ENCODE measurements at places on chromosomes 1 and 21.
A peak's percentile ranks its signal among the peaks of the same experiment; 100 is the strongest.

- no peak for DNase-seq
Measured at GRCh38 chr1:17027403-17027802, 15.7 kb upstream of the ATP13A2 start.

- no peak for DNase-seq
Measured at GRCh38 chr1:27004471-27005165, 8.0 kb downstream of the TENT5B start.

- DNase-seq: no peak
Measured at GRCh38 chr1:75074831-75075395, 59.3 kb upstream of the LHX8 start.

- DNase-seq: no peak
Measured at GRCh38 chr1:156684227-156684782, 7.1 kb upstream of the NES start.

DNA sequence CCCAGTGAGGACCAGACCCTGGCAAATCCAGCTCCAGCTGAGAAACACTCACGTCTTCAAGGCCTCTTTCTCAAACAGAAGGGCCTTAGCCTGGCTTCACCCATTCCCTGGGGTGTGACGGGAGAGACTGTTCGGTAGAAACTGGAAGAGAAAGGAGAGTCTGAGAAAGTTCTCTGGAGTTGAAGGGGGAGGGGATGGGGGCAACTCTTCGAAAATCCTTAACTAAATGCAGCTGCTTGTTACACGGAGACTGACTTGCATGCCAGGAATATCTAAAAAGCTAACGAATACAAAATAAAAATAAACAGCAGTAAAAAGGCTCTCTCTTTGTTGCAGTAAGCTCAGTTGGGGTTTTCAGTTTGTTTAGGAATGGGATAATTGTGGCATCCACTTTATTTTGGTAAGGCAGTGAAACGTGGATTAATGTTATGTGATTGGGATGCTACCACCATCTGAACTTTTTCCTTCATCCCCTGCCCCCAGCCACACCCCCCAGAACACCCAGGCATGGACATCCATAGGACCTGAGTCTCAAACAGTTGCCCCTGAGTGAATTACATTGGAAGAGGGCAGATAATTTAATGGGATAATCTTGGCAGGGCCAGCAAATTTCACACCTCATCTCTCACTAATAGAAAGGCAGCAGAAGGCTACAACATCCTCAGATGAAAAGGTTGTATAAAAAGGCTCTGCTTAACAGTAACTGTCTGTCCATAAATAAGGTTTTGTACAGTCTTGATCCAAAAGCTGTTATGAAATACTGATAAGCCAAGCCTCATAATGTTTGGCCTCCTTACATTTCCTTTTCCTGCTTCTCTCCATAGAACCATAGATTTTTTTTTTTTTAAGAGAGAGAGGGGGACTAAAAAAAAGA lies 5.8 kb downstream of the ROR1 start:
- no peak for DNase-seq

- DNase-seq: no peak
Measured at GRCh38 chr1:184022668-184023067, 14.9 kb downstream of the COLGALT2 start.

- no peak for DNase-seq
Measured at GRCh38 chr1:26994020-26994786, 711 bp downstream of the TRNP1 start.

- DNase-seq: no peak
Measured at GRCh38 chr1:9909234-9910046, 629 bp downstream of the CTNNBIP1 start.

DNA sequence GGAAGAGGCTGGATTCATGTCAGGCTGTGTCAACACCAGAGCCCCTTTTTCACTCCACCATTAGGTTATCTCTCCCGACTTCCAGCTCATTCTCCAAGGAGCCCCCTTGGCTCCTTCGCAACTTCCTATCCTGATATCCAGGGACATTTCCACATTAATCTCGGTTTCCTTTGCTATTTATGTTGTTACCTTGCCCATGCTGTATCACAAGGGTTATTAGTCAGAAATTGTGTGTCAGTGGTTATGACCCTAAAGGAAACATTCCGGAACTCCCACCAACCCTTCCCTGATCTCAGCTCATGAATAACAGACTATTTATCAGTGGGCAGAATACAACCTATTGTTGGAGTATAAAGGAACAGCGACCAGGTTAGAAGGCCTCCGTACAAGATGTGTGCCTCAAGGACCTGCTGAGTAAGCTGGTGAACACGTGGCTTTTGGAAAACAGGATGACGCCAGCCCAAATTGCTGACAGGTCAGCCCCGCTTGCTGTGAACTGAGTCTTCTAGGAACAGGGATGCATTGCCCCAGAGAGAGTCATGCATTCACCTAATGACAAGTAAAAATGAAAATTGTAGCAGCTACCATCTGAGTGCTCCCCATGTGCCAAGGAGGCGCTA lies 121.5 kb downstream of the PLPP3 start:
- no peak for DNase-seq

DNA sequence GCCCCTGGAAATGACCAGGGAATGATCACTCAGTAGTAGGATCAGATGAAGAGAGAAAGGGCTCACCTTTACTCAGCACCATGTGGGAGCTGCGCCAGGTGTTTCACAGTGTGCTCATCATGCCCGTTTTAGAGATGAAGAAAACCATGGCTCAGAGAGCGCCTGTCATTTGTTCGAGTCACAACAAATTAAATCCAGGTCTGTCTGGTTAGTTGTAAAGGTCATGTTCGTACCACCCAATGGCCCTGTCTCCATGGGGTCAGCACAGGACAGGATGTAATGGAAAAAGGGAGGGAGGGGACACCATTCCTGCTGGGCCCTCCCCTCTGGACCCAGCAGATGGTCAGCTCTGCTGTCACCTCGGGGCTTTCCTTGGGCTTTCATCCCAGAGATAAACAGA lies 15.2 kb downstream of the KIRREL1 start:
- DNase-seq: no peak

DNA sequence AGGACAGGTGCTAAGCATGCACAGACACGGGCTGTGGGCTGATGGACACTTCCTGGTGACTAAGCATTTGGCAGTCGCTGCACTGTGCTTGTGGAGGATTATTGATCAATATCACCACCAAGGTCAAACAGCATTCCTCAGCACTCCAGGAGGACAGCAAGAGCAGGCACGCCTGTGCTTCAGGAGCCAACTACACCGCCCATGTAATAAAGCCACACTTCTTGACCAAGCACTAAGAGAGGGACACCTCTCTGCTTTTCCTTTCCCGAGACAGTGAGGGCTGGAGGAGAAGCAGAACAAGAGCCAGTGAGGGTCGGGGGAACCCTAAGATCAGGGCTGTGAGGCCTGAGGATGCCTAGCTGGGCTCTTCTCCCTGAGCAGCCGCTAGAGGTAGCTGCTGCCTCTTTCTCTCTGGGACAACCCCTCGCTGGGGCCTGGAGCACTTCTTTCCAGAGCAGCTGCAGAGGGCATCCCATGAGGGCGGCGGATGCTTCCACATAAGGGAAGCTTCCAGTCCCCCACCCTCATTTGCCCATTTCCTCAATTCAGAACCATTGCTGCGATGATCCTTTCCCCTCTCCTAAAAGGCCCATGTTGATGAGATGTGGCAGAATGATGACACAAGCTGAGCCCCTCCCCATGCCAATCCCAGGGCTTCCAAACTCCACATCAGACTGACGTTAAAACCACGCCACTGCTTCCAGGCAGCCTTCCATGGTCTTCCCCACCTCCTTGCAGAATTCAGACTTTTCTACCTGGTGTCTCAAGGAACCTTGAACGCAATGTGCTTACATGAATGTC lies 19.1 kb downstream of the RAB7B start:
- DNase-seq: peak; percentile 67

DNA sequence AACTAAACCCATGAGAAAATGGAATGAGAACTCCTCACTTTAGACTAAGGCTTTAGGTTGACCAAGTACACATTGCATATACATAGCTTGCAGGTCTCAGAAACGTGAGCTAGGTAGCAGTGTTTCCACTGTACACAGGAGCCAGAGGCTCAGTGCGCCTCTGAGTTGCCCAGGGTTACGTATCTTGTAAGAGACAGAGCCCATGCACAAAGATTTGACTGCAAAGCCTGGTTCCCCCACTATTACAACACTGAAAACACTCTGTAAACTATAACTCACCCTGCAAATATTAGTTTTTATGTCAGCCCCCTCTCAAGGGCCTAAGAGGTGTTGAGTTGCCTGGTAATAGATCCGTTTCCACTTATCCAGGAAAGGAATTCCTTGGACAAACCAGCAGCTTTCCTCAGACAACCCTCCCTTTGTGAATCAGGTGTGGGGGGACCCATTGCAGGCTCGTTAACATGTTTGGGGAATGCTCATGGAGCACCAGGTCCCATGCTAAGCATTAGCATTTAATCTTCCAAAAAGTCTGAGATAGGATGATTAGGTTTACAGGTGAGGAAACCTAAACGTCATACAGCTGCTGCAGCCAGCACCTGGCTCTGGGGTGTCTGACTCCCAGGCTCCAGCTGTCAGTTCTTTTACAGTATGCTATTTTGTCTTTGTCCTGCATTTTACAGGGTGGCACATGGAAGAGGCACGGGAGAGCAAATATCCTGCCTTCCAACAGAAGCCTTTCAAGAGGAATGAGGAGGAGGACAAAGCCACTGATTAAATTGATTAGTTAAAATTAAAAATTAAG lies 25.7 kb downstream of the TENT5C start:
- DNase-seq: no peak

Data from putamen (tissue), 1 donor.